Gastrocnemius medialis (tissue), 4 donors: ENCODE measurements at places on chromosomes 16 and 17. TPM values are rescaled to one million over a fixed set of nuclear protein-coding genes. Genes with fewer than 3 reads are reported as not detected.

- H3K4me3 ChIP-seq, result no peak overlapping the region
- no peak for DNase-seq
- H3K4me1 ChIP-seq, result no peaks in the 10 kb centered on the region
- H3K27ac ChIP-seq, result no peak overlapping the region
- peaks cover 37% of the 10 kb centered on the region for H3K27me3 ChIP-seq
- no peaks in the 10 kb centered on the region for H3K36me3 ChIP-seq
Observed at GRCh38 chr17:81652906-81653771, 3.2 kb downstream of the PDE6G start.

- H3K27me3 ChIP-seq, result peaks cover 81% of the 10 kb centered on the region
- H3K27ac ChIP-seq, result no peak overlapping the region
- no peak for DNase-seq
- no peak overlapping the region for H3K4me3 ChIP-seq
Observed at GRCh38 chr16:86569701-86570447, 3.2 kb downstream of the FOXC2 start.

GRCh38 chr16:19432429-19432828 is 14.7 kb downstream of the TMC5 start:
- no peak overlapping the region for H3K27ac ChIP-seq
- no peaks in the 10 kb centered on the region for H3K4me1 ChIP-seq
- H3K4me3 ChIP-seq, result no peak overlapping the region
- H3K27me3 ChIP-seq, result no peaks in the 10 kb centered on the region
- no peaks in the 10 kb centered on the region for H3K36me3 ChIP-seq

DNA sequence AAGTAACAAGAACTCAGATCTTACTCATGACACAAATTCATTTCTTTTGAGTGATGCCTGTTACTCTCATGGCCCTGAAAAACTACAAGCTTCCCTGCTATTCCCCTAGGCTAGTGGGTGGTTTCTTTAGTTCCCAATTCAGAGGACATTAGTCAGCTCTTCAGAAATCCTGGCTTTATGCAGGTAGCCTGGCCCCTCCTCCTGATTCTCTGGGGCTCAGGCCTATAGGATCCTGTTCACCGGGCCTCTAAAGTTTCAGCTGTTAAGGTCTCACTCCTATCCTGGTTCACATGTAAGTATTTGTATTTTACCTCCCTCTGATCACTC is 87.3 kb upstream of the IRX5 start:
- H3K27me3 ChIP-seq, result no peaks in the 10 kb centered on the region
- no peak overlapping the region for H3K27ac ChIP-seq
- H3K36me3 ChIP-seq, result no peaks in the 10 kb centered on the region
- DNase-seq, result no peak

DNA sequence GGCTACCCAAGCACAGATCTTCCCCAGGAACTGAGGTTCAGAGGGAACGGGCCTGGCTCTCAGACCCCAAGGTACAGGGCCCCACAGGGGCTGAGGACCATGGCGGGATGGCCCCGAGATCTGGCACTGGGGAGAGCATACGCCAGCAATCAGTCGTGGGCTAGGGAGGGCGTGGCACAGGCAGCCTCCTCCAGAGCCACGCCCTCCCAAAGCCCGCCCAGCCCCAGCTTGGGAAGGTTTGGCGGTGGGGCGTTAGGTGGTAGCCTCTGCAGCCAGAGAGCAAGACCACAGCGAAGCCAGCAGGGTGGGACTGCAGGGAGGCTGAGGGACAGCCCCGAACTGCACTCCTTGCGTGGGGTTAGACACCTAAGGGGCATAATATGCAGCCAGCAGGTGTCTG is 11.6 kb downstream of the WNT9B start:
- no peaks in the 10 kb centered on the region for H3K4me1 ChIP-seq
- no peak overlapping the region for H3K27ac ChIP-seq
- no peak for DNase-seq
- H3K36me3 ChIP-seq, result no peaks in the 10 kb centered on the region
- H3K4me3 ChIP-seq, result no peak overlapping the region
- no peaks in the 10 kb centered on the region for H3K27me3 ChIP-seq

DNA sequence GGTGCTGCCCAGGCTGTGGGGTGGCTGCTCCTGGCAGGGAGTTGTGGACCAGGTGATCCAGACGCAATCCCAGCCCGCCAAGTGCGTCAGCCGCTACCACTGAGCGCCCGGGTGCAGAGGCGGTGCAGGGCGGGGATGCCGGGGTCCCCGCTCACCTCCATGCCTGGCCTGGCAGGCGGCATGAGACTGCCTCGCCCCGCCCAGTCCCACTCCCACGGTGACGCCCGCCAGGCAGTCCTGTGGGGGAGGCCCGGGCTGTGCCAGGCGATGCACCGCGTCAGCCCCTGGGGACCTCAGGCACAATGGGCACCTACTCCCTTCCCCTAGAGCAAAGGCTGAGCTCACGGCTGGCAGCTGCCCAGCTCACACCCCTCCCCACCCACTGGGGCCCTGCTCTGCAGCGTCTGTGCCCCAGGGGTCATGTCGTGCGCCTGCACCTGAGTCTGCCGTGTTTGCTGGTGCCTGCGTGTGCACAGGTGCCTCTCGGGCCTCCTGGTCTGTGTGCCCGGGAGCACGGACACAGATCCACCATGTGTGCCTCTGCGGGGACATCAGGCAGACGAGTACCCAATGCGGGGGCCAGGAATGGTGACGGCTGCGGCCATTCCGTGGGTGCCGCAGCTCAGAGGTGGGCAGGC is 5.3 kb downstream of the RPUSD1 start:
- no peak overlapping the region for H3K27ac ChIP-seq
- H3K27me3 ChIP-seq, result peaks cover 34% of the 10 kb centered on the region
- H3K36me3 ChIP-seq, result no peaks in the 10 kb centered on the region

DNA sequence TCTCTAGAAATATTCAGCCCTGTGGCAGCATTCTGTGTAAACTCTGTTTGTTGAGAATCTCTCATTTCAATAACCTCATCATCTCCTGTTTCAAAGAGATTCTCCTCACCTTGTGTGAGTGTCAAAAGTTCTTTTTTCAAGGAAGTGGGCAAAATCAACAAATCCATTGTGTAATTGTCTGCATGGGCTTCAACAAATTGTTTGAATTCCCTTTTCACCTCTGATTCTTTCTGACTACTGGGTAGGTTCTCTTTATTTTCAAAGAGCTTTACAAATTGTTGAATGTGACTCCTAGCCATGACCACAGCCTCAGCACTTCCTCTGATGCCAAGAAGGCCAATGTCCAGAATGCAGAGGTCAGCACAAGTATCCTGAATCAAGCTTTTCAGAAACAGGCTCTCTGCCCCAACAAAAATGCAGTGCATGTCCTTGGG is 48.0 kb downstream of the N4BP1 start:
- H3K36me3 ChIP-seq, result no peaks in the 10 kb centered on the region
- no peak for DNase-seq
- peak overlapping the region; percentile 6 for H3K27ac ChIP-seq
- H3K27me3 ChIP-seq, result no peaks in the 10 kb centered on the region

- no peak overlapping the region for H3K27ac ChIP-seq
- no peaks in the 10 kb centered on the region for H3K4me1 ChIP-seq
- no peak for DNase-seq
Observed at GRCh38 chr16:19400711-19401110, 17.0 kb upstream of the TMC5 start.

DNA sequence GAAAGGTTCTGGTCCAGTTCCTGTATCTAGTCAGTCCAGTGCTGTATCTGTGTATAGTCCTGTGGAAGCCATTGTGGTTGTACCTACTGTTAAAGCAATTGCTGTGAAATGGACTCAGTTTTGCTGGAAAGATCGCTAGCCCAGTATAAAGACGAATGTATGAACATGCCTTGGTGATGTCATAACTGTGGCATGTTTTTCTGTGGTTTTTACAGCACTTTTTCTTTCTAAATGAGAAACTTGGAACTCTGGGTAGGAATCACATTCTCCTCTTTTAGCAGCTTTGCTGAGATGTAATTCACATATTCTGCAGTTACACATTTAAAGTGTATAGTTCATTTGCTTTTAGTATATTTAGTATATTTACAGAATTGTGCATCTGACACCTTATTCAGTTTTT is 58.1 kb downstream of the MAP2K4 start:
- H3K36me3 ChIP-seq, result no peaks in the 10 kb centered on the region
- no peaks in the 10 kb centered on the region for H3K4me1 ChIP-seq
- no peak overlapping the region for H3K4me3 ChIP-seq
- no peaks in the 10 kb centered on the region for H3K27me3 ChIP-seq
- H3K27ac ChIP-seq, result no peak overlapping the region

DNA sequence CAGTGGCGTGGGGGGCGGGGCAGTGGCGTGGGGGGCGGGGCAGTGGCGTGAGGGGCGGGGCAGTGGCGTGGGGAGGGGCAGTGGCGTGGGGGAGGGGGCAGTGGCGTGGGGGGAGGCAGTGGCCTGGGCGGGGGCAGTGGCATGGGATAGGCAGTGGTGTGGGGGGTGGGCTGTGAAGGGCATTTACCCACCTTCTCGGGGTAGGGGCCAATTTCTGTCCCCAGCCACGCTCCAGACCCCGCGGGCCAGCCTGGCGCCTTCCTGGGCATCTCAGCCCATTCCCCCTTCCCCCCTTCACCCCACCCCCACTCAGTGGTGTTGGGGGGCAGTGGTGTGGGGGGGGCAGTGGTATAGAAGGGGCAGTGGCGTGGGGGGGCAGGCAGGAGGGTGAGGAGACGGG is 92.7 kb downstream of the LITAF start:
- H3K4me1 ChIP-seq, result peaks cover 33% of the 10 kb centered on the region
- H3K36me3 ChIP-seq, result no peaks in the 10 kb centered on the region
- peak overlapping the region; percentile 91 for H3K27ac ChIP-seq
- H3K27me3 ChIP-seq, result no peaks in the 10 kb centered on the region
- DNase-seq, result no peak

DNA sequence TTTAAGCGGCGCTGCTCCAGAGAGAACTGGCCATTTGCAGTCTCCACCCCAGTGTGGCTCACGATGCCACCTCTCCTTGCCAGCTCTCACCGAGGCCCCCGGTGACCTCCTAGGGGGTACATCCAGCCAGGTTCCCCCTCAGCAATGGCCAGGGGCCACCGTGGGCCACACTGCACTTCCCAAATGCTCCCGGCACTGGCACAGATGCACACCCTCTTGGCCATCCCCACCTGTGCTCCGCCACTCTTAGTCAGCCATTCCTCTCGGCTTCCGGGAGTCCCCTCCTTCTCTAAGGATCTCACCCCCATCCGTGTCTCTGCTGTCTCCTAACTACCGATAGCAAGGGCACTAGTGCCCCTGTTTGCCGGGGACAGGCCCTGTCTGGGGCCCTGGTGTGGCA is 25.8 kb downstream of the MLYCD start:
- DNase-seq, result no peak
- H3K4me1 ChIP-seq, result peaks cover 8% of the 10 kb centered on the region
- H3K27me3 ChIP-seq, result no peaks in the 10 kb centered on the region
- H3K36me3 ChIP-seq, result peaks cover 14% of the 10 kb centered on the region
- no peak overlapping the region for H3K27ac ChIP-seq

DNA sequence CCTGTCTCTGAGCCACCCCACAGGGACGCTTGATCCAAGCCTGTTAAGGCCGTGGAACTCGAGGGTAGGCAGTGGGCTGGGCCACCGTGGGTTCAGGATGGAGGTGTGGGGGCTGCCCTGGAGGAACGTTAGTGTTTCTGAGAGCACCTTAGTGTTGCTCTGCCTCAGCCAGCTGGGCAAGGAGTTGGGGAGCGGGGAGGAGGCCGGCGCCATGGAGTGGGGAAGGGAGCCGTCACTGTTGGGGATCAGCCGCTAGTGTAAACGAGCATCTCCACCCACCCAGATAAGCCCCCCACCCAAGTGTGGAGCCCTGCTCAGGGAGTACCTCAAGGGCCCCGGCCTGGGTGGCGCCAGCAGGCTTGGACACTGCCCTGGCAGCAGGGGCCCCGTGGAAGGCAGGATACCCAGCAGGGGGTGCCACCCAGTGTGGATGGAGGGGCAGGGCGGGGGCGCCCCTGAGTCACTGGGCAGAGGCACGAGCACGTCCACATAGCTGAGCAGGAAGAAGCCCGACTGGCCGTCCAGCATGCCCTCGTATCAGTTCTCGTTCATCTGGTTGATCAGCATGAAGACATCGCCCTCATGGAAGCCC is 98.6 kb downstream of the KPNA2 start:
- no peak overlapping the region for H3K4me3 ChIP-seq
- no peaks in the 10 kb centered on the region for H3K27me3 ChIP-seq
- peaks cover 5% of the 10 kb centered on the region for H3K36me3 ChIP-seq
- DNase-seq, result no peak
- peaks cover 4% of the 10 kb centered on the region for H3K4me1 ChIP-seq

DNA sequence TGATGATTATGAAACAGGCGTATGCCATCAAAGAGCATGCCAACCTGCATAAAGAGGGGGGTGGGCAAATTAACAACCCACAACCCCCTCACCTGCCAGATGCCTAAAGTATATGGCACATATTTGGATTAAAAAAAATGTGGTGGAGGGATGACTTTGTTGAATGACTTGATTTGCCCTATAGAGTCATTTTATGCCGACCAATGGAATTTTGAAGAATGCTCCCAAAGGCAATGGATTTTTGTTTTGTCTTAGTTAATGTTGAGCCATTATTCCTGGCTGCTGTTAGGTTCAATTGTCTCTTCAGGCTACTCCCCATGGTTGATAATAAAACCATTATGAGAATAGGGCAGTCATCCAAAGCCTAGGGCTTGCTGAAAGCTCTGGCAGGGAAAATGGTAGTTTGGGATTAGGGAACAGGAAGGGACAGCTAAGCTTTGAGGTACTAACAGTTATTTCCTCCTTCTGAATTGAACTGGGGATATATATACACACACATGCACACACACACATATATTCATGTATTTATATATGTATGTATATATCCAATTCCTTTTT is 5.8 kb upstream of the CHCT1 start:
- peaks cover 18% of the 10 kb centered on the region for H3K4me1 ChIP-seq
- H3K27me3 ChIP-seq, result no peaks in the 10 kb centered on the region
- DNase-seq, result no peak
- no peak overlapping the region for H3K4me3 ChIP-seq
- no peak overlapping the region for H3K27ac ChIP-seq

GRCh38 chr17:37506678-37507077 is 17.0 kb downstream of the DUSP14 start:
- peaks cover 4% of the 10 kb centered on the region for H3K4me1 ChIP-seq
- no peaks in the 10 kb centered on the region for H3K36me3 ChIP-seq
- no peak for DNase-seq

DNA sequence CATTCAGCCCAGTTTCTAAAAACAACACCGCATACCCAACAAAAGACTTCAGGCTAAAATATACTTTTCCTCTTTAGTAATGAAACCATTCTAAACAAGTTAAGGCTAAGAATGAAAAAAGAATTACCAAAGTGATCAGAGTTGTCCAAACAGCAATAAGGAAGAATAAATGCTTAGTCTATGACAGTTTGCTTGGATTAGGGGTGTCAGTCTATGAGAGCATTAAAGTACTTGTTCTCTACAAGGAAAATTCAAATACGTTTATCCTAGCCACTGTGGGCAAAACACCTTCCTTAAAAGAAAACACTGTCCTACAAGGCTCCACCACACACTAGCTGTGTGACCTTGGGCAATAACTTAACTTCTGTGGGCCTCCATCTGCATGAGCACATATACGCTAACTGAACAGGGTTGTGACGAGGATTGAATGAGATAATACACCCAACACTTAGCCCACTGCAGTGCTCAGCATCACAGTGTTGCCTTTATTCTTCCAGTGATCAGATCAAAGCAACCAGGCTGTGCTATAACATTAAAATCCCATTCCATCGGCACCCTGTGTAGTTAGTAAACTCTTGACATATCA is 53.6 kb downstream of the TEX2 start:
- no peak for DNase-seq
- no peaks in the 10 kb centered on the region for H3K27me3 ChIP-seq
- peaks cover 24% of the 10 kb centered on the region for H3K36me3 ChIP-seq
- peaks cover 39% of the 10 kb centered on the region for H3K4me1 ChIP-seq
- H3K27ac ChIP-seq, result peak overlapping the region; percentile 27

- H3K36me3 ChIP-seq, result no peaks in the 10 kb centered on the region
- H3K27me3 ChIP-seq, result no peaks in the 10 kb centered on the region
- H3K4me3 ChIP-seq, result no peak overlapping the region
- no peaks in the 10 kb centered on the region for H3K4me1 ChIP-seq
- DNase-seq, result no peak
Observed at GRCh38 chr16:69942099-69942491, 9.0 kb upstream of the CLEC18A start.

Gene OR1A1
- total RNA-seq, result not detected

Gene NPIPB2
- total RNA-seq, result not detected

Gene IKZF3
- 0.88 TPM for total RNA-seq

Gene NDEL1
- 31.3 TPM for total RNA-seq

Gene ABCA5
- 161 TPM for total RNA-seq
